ENCODE measurements at places on chromosomes 12 and 14.

DNA sequence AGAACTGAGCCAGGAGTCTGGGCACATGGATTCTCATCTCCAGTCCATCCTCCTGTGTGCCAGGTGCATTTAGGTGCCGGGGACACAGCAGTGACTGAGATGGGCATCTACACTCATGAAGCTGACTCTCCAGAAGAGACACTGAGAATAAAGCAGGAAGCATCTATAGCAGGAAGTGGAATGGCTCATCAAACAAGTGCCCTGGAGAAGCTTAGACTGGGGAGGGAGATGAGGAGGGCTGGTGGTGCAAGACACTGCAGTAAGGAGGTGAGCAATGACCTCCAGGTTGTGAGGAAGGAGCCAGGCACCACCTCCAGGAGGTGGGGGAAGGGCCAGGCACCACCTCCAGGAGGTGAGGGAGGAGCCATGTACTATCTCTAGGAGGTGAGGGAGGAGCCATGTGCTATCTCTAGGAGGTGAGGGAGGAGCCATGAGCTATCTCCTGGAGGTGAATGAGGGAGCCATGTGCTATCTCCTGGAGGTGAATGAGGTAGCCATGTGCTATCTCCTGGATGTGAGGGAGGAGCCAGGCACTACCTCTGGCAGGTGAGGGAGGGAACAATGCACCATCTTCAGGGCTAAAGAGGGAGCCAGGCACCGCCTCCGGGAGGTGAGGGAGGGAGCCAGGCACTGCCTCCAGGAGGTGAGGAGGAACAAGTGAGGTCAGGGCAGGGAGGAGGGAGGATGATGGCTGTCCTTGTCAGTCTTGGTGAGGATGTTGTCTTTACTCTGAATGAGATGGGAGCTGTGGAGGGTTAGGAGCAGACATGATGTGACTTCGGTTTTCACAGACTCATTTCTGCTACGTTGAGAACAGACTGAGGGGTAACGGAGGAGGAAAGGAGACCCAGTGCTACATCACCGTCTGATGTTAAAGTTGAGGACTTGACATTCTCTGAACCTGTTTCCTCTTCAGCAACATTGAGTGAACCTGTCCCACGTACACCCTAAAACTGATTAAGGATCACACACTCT, 961.9 kb upstream of the TMEM132C start:
- DNase-seq = no peak

- DNase-seq = no peak
These were observed 37.0 kb upstream of the GALNT9 start for GRCh38 chr12:132366341-132366861.

DNA sequence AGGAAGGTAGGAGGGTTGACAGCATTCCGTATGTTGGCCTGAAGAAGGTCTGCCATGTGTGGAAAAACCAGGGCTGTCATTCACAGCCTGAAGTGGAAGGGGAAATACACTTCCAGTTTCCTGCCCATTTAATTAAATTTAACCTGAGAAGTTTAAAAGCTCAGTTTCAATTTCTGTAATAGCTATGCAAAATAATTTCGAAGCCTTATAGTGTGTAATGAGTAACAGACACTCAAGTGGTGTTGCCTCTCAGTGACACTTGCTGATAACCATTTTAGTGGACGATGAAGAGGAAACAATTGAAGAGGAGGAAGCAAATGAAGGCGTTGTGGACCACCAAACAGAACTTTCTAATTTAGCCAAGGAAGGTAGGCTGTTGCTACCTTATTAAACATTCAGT, 44.8 kb downstream of the EP400 start:
- no peak for DNase-seq

DNA sequence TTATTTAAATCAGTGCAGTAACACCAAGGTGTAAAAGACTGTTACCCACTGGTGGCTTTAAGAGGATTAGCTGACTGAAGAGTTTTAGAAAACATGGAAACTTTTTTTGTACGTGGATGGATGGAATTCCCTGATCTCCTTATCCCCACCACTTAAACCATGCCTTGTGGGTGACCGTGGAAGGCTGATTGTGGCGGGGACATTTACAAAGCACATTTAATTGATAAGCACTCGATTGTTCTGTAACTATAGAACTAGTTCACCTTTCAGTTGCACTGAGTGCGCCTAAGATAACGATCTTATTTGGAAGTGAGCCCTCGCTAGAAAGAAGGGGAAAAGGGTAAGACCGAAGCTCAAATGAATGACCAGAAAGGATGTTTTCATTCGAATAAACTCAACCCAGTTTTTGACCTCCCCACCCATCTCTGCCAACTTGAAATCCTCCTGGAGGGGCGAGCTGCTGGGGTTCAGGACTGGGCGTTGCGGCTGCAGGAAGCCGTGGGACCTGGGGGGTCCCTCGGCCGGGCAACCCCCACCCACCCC, 688 bp upstream of the RASSF3 start:
- DNase-seq = no peak

GRCh38 chr12:125852116-125852515, 786.9 kb downstream of the AACS start:
- DNase-seq = no peak

GRCh38 chr12:70890895-70891832, 29.4 kb downstream of the PTPRR start:
- no peak for DNase-seq

GRCh38 chr12:66453844-66454243, 151.6 kb downstream of the HELB start:
- no peak for DNase-seq

GRCh38 chr12:121925358-121925695, 6.9 kb downstream of the CFAP251 start:
- no peak for DNase-seq

DNA sequence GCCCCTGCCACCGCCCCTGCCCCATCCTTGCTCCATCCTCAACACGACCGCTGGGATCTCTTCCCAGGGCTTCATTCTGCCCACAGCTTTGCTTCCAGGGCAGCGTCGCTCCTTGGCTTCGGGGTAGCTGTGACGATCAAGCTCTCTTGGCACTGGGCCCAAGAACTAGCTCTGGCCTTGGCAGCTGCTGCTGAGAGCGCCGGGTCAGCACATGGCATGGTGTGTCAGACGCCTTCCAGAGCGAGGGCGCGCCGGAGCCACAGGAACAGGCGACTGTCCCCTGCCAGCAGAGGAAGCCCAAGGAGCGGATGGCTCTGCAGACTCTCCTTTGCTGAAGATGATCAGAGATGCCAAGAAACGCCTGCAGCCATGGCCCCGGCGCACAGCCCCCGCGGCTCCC, 15.9 kb downstream of the RAB35 start:
- no peak for DNase-seq

- no peak for DNase-seq
These were observed 143.6 kb downstream of the DUSP6 start for GRCh38 chr12:89208661-89209096.

DNA sequence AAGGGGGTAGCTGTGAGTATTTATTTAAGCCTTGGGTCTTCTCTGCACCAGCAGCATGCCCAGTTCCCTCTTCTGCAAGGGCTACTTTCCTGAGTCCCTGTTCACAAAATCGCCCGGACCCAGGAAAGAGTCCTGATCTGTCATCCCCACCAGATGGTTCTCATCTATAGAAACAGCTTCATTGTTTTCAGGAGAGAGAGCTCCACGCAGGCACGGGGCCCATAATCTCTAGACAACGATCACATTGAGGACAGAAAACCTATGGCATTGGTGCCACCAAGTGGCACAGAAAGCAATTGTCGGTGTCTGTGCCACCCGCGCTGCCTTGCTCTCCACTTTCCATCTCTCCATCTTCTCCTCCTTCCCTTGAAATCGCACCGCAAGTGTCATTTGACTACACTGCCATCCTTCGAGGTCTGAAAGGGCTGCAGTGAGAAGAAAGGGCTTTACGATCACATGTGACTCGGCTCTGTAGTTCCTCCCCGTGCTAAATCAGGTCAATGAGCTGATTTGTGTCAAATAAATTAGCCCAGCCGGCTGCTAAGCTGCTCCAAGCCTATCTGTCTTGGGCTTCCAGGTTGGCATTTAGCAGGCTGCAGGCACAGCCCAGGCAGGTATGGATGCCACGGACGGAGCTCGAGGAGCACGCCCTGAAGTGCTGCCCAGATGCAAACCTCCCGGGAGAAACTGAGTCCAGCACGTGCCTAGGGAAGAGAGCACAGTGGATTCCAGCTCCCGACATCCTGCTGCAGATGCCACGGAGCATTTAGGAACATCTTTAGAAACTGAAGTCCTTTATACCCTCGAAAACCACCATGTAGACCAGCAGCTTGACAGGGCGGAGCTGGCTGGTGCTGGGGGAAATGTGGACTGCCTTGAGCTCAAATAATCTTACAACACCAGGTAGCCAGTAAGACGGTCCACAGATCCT, 28.8 kb downstream of the SPRING1 start:
- peak; percentile 56 for DNase-seq

GRCh38 chr12:26251600-26251999, 56.2 kb downstream of the SSPN start:
- DNase-seq = no peak

DNA sequence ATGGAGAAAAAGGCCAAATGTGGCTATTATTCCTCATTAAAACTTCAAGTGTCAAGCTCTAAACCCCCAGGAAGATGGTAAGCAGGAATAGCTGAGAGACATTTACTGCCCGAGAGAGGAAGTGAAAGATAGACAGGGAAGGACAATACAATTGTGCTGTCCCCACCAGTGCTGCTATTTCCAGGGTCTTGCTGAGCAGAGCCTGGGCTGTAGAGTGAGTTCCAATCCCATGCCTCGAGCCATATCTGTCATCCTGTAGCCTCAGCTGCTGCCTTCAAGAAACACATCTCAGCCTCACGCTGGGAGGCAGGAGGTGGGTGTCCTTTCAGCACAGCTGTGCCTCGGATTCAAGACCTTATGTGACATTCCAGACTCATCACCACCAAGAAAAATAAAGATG, 114.0 kb downstream of the RPAP3 start:
- no peak for DNase-seq

GRCh38 chr12:110583137-110584059, at the start of gene PPTC7:
TSS of gene PPTC7 (minus strand) at chr12:110583318. CDS start at chr12:110583031, 287 bp downstream.
- DNase-seq = peak; percentile 98

DNA sequence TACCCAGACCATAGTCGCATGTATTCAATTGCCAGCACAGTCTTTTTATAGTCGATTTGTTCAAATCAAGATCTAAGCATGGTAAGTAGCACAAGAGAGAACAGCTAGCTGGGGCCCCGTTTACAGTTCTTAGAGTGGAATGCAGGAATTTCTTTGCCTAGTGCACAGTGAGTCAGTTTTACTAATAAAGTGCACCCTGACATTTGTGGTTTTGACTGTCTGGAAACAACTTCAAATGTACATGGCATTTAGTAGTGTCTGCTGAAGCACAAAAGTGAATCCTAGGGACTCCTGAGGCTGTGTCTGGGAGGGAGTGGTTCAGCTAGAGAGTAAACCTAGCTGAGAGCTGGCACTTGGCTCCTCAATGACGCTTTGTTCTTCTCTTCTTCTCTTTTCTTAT, 64.9 kb downstream of the TMX1 start:
- DNase-seq = no peak

- no peak for DNase-seq
These were observed 29.4 kb downstream of the ABCC9 start for GRCh38 chr12:21911832-21912231.

DNA sequence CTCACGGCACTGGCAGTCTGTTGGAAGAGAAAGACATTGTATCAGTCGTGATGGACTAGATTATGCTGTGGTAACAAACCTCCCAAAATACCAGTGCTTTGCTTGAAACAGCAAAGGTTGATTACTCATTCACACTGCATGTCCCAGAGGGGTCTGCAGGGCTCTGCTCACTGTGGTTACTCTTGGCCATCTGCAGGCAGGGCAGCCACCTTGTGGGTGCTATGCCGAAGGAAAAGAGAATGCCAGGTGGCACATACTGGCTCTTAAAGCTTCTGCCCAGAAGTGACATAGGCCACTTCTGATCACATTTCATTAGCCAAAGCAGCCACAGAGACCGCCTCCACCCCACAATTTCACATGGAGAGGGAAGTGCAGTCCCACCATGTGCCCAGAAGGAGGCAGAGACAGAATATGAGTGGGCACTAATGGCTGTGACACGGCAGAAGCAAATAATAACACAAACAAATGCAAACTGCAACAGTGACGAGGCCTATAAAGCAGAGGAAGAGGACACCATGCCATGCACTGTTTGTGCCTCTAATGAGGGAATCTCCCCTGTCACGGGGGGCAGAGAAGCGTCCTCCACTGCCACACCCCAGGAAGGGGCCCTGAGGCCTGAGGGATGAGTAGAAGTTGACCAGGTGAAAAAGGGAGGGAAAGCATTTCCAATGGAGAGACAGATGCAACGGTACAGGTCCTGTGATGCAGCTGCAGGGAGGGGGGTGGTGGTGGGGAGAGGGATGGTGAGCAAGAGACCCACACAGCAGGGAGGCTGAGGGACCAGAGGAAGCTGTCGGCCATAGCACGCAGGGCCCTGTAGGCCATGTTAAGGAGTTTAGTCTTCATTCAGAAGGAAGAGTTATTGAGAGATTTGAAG, 51.7 kb upstream of the KICS2 start:
- peak; percentile 24 for DNase-seq

DNA sequence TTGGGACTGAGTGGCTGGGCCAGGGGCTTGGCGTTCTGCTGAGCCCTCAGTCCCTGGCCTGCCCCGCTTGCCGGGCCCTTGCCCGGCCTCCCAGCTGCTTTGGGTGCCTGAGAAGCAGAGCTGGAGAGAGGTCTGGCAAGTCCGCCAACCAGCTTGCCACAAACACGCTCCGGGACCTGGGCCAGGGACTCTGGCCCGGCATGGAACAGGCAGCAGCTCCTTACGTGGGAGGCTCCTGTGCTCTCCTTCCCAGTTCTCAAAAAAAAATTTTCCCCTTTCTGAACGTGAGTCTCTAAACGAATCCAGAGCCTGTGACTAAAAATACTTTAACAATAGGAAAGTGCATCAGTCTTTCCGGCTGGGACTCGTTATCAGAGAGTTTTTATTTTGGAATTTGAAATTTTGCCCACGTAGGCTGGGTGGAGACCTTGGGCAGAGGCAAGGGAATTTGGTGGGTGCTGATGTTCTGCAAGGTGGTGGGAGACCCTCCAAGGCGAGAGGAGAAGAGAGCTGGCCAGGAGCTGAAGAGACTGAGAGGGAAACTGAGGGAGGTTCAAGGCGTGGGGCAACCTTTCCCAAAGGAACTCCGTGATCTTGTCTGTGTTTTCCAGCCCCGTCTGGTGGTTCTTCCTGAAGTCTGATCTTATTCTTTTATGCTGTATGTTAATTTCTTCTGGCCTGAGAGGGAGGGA, 6.8 kb upstream of the NR4A1 start:
- no peak for DNase-seq

GRCh38 chr12:80217011-80217535, 117.7 kb downstream of the OTOGL start:
- DNase-seq = no peak

GRCh38 chr12:52155048-52155868, 36.6 kb downstream of the KRT80 start:
- peak; percentile 58 for DNase-seq

DNA sequence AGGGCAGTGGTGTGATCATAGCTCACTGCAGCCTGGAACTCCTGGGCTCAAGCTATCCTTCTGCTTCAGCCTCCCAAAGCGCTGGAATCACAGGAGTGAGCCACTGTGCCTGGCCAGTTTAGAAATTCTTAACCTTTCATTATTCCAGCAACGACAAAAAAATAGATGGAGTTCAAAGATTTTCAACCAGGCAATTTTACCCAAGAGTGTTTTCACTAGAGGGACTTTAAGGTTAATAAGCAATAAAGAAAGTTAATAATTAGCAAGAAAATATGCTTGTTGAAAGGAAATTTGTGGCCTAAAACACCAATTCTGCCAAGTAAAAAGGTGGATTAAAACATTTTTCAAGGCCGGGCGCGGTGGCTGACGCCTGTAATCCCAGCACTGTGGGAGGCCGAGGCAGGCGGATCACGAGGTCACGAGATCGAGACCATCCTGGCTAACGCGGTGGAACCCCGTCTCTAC, 14.8 kb downstream of the CDKL1 start:
- DNase-seq = no peak

Data from activated CD8-positive, alpha-beta T cell treated with anti-CD3 and anti-CD28 coated beads, Interleukin-2, amount 10 ng/mL, durations not matched to agents 7 days and 5 days (primary cell).